ENCODE measurements at places on chromosomes 12 and 14.
A peak's percentile ranks its signal among the peaks of the same experiment; 100 is the strongest.

DNA sequence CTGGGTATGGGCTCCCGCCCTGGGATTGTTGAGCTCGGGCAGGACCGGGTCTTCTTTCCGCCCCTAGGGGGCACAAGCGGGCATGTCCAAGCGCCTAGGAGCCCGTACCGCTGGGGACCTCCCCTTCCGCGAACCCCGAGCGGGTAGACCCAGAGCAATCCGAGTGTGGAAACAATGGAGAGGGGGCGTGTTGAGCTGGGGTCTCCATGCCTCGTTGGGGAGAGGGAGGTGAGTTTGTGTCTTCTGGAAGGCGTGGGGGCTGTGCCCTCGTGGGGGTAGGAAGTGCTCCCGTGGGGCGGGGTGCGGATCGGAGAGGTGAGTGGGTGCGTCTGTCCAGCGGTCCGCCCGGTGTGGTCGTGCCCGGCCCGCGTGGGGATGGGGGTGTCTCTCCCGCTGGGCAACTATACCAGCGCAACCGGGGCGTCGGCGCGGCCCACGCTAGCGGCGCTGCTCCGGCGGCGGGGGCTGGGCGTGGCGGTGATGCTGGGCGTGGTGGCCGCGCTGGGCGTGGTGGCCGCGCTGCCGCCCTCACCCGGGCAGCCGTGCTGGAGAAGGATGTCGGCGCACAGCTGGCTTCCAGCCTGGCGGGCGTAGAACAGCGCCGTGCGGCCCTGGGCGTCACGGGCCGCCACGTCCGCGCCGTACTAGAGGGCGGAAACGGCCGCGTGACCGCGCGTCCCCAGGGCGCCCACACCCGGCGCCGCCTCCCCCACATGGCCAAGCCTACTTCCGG, 12.2 kb downstream of the AGAP2 start:
- peak; percentile 44 for DNase-seq
- no peaks in the 10 kb centered on the region for H3K27me3 ChIP-seq
- no peak overlapping the region for H3K4me3 ChIP-seq
- H3K36me3 ChIP-seq, result peaks cover 50% of the 10 kb centered on the region

DNA sequence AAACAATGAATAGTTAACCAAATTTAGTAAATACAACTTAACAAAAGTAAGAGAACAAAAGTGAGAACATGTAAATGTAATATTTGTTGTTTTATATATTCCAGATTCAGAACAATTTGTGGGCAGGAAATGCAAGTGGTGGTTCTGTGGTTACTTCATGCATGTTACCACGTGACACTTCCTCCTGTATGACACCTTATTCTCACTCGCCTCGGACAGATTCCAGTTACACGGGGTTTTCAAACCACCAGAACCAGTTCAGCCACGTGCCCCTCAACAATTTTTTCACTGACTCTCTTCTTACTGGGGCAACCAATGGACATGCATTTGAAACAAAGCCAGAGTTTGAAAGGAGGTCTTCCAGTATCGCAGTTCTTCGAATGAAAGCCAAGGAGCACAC, 21.0 kb downstream of the ALX1 start:
- H3K4me1 ChIP-seq, result peaks cover 5% of the 10 kb centered on the region
- H3K27me3 ChIP-seq, result no peaks in the 10 kb centered on the region
- no peak overlapping the region for H3K27ac ChIP-seq
- no peak for DNase-seq

- no peaks in the 10 kb centered on the region for H3K36me3 ChIP-seq
- no peaks in the 10 kb centered on the region for H3K4me1 ChIP-seq
- peaks cover 63% of the 10 kb centered on the region for H3K27me3 ChIP-seq
- no peak overlapping the region for H3K27ac ChIP-seq
- no peak overlapping the region for H3K4me3 ChIP-seq
- DNase-seq, result no peak
Observed at GRCh38 chr14:75267141-75267721, 11.4 kb upstream of the FOS start.

DNA sequence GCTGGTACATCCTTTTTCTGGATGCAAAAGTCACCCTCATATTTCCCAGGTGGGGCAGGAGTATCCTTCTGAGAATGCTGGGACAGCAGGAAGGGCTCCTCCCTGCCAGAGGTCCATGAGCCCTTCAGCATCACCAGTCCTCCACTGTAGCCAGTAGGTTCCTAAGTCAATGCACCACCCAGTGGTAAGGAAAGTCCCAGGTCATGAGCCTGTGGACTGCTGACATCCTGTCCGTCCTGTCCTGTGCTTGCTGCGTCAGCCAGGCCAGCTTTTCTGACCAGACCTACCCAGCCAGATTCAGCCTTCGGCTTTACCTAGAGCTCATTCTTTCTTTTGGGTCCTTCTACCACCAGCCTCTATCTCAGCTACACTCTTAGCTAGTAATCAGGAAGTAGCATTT, 23.0 kb upstream of the ACTN1 start:
- peaks cover 12% of the 10 kb centered on the region for H3K4me1 ChIP-seq
- no peak overlapping the region for H3K27ac ChIP-seq
- peaks cover 14% of the 10 kb centered on the region for H3K27me3 ChIP-seq
- H3K36me3 ChIP-seq, result no peaks in the 10 kb centered on the region

- no peak for DNase-seq
- no peak overlapping the region for H3K4me3 ChIP-seq
- no peak overlapping the region for H3K27ac ChIP-seq
- no peaks in the 10 kb centered on the region for H3K36me3 ChIP-seq
- no peaks in the 10 kb centered on the region for H3K4me1 ChIP-seq
Observed at GRCh38 chr12:117671734-117672133, 297.1 kb downstream of the KSR2 start.

DNA sequence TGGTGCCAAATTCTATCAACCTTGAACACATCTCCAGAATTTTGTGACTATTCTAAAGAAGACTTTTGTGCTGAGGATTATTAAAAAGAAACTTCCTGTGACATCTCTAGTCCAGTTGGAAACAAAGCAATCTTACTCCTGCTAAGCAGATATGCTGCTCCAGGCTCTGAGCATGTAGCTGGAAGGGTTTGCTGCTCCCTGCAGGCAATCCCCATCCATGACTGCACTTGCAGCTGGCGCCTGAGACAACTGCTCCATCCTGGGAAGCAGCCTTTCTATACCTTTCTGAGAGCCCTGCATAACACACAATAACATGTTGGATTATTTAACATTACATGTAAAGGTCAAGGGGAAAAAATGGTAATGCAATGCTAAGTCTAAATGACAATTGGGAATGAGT, 105.1 kb downstream of the NDUFA12 start:
- no peaks in the 10 kb centered on the region for H3K4me1 ChIP-seq
- DNase-seq, result no peak
- H3K4me3 ChIP-seq, result no peak overlapping the region
- H3K27me3 ChIP-seq, result peaks cover 4% of the 10 kb centered on the region
- H3K36me3 ChIP-seq, result no peaks in the 10 kb centered on the region
- no peak overlapping the region for H3K27ac ChIP-seq

GRCh38 chr12:118498171-118498570, 121.8 kb downstream of the SUDS3 start:
- H3K4me3 ChIP-seq, result no peak overlapping the region
- H3K4me1 ChIP-seq, result no peaks in the 10 kb centered on the region
- no peak for DNase-seq
- H3K27ac ChIP-seq, result no peak overlapping the region

DNA sequence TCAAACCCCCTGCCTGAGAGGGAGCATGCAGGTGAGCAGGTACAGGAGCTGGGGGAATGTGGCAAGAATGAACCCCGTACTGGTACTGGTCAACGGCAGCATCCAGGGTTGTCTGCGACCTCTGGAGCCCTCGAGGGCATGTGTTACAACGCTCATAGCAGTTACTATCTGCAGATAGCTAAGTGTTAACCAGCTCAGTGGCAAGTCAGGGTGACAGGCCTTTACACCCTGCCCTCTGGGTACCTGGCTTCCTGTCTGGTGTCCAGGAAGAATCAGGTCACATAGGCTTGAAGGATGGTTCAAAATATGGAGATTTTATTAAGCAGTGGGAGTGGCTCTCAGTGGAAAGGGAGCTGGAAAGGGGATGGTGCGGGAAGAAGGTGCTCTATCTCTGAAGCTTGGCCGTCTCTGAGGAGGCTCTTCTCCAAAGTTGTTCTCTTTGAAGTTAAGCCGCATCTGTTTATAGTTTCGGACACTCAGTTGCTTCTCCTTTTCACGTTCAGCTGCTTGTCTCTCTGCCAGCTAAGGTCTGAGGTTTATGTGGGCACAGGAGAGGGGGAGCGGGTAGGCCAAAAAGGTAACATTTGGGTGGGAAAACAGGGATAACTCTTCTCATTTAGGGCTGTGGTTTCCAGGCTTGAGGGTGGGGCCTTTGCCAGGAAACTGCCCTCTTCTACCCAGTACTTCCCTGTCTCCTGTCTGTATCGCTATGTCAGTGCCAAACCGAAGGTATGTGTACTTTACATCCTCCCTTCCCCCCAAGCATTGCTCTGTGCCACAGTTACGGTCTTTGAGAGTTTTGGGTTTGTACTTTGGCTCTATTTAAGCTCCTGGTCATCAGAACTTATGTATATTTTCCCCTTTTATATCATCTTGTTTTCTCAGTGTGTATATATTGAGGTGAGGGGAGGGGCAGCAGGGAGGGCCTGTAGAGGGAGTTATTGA, 305.8 kb downstream of the RGS6 start:
- DNase-seq, result no peak
- no peak overlapping the region for H3K4me3 ChIP-seq
- H3K27ac ChIP-seq, result no peak overlapping the region
- H3K4me1 ChIP-seq, result no peaks in the 10 kb centered on the region
- H3K27me3 ChIP-seq, result no peaks in the 10 kb centered on the region

DNA sequence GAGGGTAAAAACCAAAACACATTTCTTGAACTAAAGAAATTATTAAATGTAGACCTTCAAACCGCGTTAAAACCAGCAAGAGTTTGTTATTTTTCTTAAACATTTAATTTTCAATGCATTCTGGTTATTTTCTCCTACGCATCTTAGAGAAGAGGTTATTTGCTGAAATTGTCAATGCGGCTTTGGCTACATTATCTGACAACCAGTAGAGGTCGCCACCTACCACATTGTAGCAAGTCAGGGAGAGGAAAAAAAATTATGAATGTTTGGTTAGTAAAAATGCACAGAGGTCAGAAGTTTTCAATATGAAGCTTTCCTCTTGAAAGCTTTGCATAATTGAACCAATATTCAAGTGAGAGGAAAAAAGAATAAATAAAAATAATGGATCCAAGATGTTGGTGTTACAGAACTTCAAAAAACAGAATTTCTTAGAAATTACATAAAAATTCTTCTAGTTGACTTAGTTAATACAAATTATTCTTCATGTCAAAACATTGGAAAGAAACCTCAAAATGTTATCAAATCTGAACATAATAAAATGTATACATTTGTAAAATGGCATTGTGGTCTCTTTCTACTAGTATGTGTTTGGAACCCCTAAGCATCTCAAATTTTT, 159.4 kb upstream of the TMTC2 start:
- no peaks in the 10 kb centered on the region for H3K4me1 ChIP-seq
- H3K27ac ChIP-seq, result no peak overlapping the region

DNA sequence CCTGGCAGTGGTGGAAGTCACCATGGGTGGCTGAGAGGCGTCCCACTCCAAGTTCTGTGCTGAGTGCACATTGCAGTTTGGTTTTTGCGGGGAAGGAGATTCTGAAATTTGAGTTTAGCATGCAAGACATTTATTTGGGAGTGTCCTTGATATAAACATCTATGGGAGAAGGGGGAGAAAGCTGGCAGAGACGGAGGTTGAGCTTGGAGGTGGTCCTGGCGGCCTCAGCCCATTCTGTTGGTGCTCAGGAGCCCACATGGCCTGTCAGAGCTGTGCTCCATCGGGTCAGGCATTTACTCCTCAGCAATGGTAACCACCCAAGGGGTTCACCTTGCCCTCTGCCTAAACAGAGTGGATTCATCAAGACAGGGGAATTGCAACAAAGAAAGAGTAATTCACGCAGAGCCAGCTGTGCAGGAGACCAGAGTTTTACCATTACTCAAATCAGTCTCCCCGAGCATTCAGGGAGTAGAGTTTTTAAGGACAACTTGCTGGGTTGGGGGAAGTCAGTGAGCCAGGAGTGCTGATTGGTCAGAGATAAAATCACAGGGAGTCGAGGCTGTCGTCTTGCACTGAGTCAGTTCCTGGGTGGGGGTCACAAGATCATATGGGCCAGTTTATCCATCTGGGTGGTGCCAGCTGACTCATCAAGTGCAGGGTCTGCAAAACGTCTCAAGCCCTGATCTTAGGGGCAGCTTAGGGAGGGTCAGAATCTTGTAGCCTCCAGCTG, 323.3 kb upstream of the TMEM132C start:
- H3K27me3 ChIP-seq, result no peaks in the 10 kb centered on the region
- H3K27ac ChIP-seq, result no peak overlapping the region
- no peak overlapping the region for H3K4me3 ChIP-seq
- no peaks in the 10 kb centered on the region for H3K36me3 ChIP-seq

DNA sequence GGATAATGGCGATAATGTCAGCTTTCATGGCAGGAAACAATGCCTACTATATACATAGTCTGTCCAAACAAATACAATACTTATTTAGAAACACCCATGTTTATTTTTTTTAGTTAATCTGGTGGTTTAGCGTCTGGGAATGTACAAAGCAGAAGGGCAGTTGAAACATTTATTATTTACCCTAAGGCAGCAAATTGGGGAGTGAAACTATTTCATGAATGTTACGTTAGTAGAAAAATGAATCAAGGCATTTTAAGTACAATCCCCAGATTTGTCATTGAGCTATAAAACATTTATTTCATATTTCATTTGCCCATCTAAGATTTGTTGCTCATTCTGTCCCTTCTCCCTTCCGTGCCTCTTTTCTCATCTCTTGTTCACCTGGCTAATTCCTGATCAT, 87.1 kb upstream of the ATF1 start:
- no peak overlapping the region for H3K27ac ChIP-seq
- DNase-seq, result no peak
- H3K4me1 ChIP-seq, result no peaks in the 10 kb centered on the region
- H3K4me3 ChIP-seq, result no peak overlapping the region
- H3K36me3 ChIP-seq, result peaks cover 41% of the 10 kb centered on the region
- no peaks in the 10 kb centered on the region for H3K27me3 ChIP-seq

- peaks cover 27% of the 10 kb centered on the region for H3K27me3 ChIP-seq
- DNase-seq, result no peak
- no peaks in the 10 kb centered on the region for H3K36me3 ChIP-seq
- peak overlapping the region; percentile 81 for H3K27ac ChIP-seq
Observed at GRCh38 chr12:145369-145960, 68.5 kb downstream of the SLC6A12 start.

- H3K27me3 ChIP-seq, result peaks cover 24% of the 10 kb centered on the region
- no peak for DNase-seq
- H3K36me3 ChIP-seq, result no peaks in the 10 kb centered on the region
- no peaks in the 10 kb centered on the region for H3K4me1 ChIP-seq
- no peak overlapping the region for H3K27ac ChIP-seq
- no peak overlapping the region for H3K4me3 ChIP-seq
Observed at GRCh38 chr12:64534672-64535199, 75.6 kb upstream of the RASSF3 start.

Measured in activated naive CD4-positive, alpha-beta T cell treated with anti-CD3 and anti-CD28 coated beads, Interleukin-2, amount 10 ng/mL, durations not matched to agents 7 days and 5 days (primary cell).